ENCODE measurements at places on chromosomes 1 and 21.

DNA sequence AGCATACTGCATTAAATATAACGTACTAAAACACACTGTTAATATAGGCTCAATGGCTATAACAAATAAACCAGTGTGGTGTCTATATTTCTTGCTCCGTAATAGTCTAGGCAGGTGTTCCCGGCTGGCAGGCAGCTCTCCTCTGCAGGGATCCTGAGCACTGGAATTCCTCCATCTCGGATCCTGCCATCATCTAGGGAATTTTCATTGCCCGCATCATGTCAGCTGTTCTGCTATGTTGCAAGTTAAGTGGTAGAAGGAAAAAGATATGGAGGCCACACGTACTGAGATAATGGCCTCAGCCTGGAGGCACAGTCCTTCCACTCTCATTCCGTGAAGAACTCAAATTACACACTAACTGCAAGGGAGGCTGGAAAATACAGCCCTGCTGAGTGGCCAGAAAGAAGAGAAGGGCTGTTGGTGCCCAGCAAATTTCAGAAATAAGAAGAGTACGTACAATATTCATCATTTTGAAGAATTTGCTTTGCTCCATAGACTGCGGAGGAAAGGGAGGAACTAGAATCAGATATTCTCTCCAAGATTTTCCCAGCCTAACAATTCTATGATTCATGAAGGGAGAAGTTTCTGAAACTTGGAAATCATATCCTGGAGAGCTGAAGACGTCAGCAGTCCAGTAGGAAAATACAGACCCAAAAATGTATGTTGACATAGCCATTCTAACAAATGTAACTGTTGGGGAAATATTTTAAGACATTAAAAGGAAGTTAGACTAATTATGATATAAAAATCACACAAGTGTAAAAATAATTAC lies 263.3 kb downstream of the MRPL39 start:
- DNase-seq: no peak

DNA sequence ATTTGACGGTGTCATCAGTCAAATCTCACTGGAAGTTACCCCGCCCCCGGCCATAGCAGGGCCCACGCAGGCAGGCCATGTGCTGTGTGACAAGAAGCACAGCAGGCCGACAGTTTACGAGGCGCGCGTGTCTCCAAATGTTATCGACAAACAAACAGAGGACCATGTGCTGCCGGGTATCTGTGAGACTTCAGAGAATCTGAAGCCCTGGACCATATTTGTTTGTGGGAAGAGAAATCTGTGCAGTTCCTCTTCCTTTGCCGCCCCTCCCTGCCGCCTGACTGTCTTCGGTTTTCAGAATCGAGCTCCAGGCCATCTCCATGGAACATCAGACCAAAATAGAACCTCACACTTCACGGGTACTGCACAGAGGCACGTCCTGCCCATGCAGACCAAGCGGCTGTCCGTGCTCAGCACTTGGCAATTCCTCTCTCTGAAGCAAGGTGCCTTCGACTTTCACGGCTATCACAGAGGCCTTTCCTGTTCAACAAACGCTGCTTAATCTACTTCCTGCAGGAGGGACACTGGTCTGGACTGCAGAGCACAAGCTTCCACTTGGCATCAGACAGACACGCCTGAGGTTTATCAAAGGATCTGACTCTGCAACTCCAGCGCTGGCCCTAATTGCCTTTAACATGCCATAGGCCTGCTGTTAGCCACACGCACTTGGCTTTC lies 135.7 kb upstream of the KRTAP19-8 start:
- DNase-seq: no peak

- DNase-seq: no peak
These were observed 243.0 kb downstream of the TOMM20 start for GRCh38 chr1:234885601-234886000.

GRCh38 chr1:109864930-109865612 lies 45.6 kb upstream of the CSF1 start:
- DNase-seq: no peak

DNA sequence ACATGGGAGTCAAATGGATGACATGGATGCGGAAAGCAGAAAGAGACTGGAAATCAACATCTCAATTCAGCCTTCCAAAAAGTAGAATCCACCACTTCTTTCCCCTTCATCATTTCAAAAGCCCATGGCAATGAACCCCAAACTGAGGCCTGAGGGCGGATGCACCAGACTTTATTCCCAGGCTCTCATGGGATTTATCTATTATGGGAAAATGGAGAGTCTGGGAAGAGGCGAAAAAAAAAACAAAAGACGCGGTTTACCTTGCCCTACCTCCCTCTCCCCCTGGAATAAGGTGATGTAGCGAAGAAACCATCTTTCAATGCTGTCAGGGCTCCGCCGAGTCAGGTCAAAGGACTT lies 624 bp downstream of the KIFAP3 start:
- DNase-seq: no peak
